ENCODE measurements at places on chromosomes 5 and 9.
A peak's percentile ranks its signal among the peaks of the same experiment; 100 is the strongest.

DNA sequence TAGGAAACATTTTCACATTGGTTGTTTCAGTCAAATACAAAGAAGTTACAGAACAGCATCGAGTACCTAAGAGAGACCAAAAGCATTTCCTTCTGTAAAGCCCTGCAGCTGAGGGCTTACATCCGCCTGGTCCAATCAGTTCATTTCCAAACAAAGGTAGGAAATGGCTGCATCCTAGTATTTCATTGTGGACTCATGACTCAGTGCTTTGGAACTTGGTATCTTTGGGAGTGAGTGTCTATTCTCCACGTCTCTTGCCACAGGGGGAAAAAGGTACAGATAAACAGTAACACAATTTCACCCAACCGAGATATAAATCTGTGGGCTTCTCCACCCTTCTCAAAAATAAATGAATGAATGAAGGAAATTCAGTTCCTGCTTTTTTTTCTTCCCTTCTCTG, 75.4 kb downstream of the NFIB start:
- no peak for DNase-seq

DNA sequence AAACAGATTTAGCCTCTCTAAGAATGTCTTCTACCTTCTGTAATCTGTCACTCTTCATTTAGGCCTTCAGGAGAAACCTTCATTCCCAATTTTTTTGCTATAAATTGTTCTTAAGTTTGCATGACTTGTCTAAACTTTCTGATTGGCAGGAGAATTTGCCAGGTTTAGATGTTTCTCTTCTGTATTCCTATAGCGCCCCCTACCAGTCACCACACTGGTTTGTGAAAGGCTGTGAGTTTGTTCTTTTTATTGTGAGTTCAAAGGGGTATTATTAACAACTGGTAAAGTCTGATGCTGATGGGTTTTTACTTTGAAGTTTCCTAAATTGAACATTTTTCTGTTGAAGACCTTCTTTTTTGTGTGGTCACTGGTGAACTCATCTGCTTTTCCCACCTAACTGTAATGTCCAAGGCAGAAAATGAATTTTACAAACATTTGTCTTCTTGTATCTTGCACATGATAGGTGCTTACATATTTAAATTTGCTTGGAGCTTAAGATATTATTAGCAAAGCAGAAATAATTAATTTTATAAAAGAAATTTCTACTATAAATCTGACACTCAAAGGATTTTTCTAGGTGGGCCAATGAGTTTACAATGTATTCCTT, 18.4 kb upstream of the F2RL2 start:
- peak; percentile 12 for DNase-seq

DNA sequence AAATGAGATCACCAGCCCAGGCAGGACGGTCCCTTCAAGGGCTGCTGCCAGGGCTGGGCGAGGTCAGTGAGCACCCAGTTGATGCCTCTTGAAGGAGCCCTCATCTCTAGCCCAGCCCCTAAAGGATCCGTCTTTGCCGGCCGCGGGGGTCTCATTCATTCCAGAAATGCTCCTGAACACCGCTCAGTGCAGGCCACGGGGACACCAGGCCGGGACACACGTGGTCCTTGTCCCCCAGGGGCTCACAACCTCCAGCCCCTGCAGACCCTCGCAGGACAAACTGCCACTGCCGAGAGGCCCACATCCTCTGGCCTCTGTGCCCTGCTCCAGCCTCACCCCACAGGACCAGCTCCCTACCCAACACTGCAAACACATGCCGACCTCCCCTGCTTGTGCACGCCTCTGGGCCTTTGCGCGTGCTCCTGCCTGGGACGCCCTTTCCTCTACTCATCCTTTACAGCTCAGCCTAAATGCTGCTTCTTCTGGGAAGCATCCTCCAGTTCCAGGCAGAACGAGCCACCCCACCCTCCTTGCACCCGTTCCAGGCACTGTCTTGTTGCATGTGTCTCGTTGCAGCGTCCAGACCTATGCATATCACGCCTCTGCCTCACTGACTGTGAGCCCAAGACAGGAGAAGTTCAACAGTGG, 10.3 kb upstream of the LAMC3 start:
- DNase-seq = no peak

DNA sequence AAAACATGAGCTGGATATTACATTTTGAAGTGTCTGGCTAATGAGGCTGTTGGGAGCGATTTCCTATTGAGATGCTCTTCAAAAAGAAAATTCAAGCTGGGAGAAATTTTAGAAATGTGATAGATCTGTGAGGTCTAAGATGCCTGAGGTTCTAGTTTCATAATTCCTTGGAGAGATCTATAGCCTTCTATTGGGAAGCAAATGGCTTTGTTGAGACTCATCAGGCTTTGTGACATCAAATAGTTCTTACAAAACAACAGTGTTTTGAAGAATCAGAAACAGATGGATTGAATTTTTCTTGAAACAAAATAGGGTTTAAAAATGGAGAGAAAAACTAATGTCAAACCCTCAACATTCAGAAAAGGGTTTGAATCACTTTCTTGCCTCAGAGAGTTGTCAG, 292.9 kb downstream of the NNT start:
- DNase-seq = no peak

GRCh38 chr9:137074657-137075274, 2.6 kb upstream of the UAP1L1 start:
- no peak for DNase-seq

GRCh38 chr5:10914741-10915480, 153.9 kb upstream of the DAP start:
- no peak for DNase-seq

DNA sequence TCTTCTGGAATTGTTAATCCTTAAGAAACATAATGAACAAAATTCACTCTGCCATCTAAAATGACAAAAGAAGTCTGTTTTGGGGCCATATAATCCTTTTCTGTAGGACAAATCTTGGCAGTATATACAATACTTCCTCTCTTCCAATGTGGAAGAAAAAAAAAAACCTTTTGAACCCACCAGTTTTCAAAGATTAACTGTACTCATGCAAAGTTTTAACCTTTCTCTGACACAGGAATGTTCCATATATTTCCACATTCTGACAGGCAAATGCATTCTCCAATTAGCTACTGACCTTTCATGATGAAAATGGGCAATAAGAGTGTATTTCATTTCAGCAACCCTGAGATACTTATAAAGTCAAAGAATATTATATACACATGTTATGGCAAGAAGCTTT, 65.4 kb downstream of the RNF130 start:
- no peak for DNase-seq

DNA sequence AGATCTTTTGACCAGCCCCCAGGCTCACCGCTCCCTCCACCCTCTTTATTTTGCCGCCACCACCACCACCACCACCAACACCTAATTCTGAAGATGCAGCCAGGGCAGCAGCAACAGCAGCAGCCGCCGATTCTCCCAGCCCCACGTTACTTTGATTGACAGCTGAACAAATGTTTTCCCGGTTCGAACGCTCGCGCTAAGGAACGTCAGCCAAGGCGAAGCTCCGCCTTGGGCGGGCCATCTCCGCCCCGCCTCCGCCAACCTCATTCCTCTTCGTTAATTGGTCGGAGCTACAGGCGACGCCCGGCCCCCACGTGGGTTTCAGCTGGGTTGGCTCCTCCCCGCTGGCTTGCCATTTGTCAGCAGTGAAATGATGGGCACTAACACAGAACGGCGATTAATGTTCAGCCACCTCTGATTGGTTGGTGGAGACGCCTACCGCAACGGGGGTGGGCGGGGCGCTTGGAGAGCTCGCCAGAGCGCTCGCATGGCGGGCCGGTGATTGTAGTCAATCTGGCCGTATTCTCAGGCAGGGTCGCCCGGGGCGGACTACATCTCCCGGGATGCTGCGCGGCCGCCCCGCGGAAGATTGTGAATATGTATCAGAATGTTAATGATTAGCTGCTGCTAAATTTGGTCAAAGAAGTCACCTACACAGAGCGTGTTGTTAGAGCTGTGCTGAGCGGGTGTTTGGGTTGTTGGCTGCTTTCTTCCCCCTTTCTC, at the start of gene TLE4:
Gene TLE4, plus strand, starts transcription at position 657 of the 723 bp plus-strand sequence. CDS start 826 bp downstream, outside the sequence.
- DNase-seq = peak; percentile 98

DNA sequence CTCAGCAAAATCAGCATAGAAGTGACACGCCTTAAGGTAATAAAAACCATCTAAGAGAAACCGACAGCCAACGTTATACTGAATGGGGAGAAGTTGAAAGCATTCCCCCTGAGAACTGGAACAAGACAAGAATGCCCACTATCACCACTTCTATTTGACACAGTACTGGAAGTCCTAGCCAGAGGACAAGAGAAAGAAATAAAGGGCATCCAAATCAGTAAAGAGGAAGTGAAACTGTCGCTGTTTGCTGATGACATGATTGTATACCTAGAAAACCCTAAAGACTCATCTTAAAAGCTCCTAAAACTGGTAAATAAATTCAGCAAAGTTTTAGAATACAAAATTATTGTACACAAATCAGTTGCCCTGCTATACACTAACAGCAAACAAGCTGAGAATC, 393.3 kb downstream of the KIF4B start:
- DNase-seq = no peak

- no peak for DNase-seq
These were observed 53.6 kb downstream of the PDCD1LG2 start for GRCh38 chr9:5563886-5564285.

DNA sequence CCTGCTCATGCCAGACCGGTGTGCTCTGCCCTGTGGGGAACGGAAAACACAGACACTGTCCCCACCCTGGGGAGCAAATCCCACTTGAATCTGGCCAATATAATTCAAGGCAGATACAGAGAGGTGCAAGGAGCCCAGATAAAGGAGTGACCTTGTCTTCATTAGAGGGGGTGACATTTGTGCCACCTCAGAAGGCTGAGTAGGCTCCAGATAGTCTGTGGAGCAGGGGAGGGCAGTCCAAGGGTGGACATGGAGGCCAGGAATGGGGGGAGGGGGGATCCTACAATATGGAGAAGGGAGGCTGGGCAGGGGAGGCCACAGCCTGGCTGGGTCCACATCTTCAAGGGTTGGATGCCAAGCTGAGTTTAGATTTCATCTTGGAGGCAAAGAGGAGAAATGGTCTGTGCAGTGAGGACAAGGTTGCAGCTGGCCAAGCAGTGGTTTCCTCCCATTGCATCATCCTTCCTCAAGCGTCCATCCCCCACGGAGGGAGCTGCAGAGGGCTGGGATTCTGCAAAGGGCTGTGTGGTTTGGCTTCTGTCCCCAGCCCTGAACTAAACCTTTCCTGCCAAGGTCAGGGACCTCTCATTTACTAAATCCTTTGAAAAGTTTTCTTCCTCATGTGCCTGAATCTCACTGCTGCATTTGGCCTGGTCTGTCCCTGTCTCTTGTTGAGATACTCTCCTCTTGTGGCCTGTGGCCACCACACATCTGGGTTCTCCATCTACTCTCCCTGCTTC, 60.1 kb downstream of the GALNT12 start:
- DNase-seq = no peak

- no peak for DNase-seq
These were observed 284.9 kb upstream of the WWC1 start for GRCh38 chr5:168006456-168007130.

GRCh38 chr5:23007236-23007635, 154.1 kb upstream of the CDH12 start:
- no peak for DNase-seq

GRCh38 chr5:11363631-11364178, 540.5 kb downstream of the CTNND2 start:
- DNase-seq = no peak

DNA sequence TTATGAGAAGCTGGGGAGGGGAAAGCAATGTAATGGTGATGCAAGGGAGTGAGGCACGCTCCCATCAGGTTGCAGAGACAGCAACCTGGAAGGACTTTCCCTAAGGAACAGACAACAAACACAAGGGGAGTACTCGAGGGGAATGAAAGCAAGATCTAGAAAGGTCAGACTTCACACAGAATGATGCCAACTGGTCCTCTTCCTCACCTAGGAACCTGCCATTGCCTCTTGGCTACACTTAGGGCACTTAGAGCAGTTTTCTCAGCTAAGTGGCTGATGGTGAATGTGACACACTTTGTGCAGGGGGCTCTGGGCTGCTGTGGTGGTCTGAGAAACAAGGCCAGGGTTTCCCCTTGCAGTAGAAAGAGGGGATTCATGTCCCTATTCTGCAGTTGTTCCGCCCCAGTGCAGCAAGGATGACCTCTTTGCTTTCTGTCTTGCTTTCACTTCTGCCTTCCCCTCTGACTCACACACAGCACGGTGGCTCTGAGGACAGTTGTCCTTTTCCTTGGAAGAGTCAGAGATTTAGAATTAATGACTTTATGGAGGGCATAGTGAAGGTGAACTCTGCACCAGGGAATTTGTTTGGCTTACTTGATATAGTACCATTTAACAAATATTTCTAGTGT, 394.0 kb upstream of the KLF4 start:
- no peak for DNase-seq

DNA sequence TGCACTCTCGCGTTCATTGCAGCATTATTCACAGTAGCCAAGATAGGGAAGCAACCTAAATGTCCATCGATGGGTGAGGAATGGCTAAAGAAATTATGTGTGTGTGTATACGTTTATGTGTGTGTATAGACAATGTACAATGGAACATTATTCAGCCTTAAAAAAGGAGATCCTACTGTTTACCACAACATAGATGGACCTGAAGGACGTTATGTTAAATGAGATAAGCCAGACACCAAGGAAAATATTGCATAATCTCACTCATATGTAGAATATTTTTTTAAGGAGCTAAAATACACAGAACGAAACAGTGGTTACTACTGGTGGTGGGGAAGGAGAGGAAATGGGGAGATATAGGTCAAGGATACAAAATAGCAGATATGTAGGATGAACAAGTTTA, 2.4 kb downstream of the KIF2A start:
- no peak for DNase-seq

DNA sequence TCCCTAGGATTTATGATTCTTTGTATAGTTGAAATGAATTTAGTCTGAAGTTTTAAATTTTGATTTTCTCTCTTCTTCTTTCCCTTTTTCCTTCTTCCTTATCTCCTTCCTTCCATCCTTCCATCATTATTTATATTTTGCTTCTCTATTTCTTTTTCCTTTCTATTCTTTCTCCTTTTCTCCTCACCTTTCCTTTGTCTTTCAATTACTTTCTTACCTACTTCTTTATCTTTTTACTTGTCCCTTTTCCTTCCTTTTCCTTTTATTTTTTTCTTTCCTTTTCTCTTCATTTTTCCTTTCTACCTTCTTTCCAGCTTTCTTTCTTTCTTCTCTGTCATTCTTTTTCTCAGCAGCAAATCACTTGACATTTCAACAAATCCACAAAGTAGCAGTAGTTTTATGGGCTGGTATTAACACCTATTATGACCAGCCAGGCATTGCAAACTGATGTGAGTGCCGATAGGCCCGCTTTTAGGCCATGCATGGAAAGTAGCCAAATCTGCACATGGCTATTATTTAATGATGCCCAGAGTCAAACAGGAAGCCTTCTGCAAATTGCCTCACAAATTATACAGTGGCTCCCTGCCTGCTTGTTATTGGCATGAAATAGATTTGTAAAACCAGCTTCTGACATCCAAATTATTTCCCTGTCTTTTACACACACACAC, 37.1 kb upstream of the NR3C1 start:
- no peak for DNase-seq

- DNase-seq = no peak
These were observed 23.3 kb downstream of the KCNMB1 start for GRCh38 chr5:170365831-170366230.

DNA sequence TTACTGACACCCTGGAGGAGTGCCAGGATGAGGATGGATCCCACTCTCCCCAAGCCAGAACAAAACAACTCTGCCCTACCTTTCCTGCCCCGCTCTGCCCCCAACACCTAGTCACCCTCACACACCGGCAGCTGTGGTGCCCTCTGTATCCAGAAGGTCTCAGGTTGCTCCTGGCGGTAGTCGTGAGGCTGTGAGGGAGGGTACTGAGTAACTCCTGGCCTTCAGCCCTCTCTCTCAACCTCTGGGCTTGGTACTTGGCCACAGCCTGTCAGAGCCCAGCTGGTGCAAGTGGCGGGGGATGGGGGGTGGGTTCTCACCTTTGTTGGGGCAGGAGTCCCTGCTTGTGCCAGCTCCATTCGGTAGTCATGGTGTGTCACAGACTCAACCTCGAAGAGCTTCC, 1.9 kb downstream of the SPAG8 start:
- no peak for DNase-seq

Data from stimulated activated CD8-positive, alpha-beta memory T cell treated with anti-CD3 and anti-CD28 coated beads, Interleukin-4, amount 100 ng/mL, for 4 hours (primary cell).